H1 (cell line): ENCODE measurements at places on chromosomes 7 and 10. TPM values are rescaled to one million over a fixed set of nuclear protein-coding genes. Genes with fewer than 3 reads are reported as not detected.

GRCh38 chr10:80498833-80499741 lies 38.6 kb upstream of the SH2D4B start:
- H3K4me3 ChIP-seq: no peak overlapping the region
- H3K36me3 ChIP-seq: no peaks in the 10 kb centered on the region
- H3K27ac ChIP-seq: no peak overlapping the region
- H3K27me3 ChIP-seq: no peaks in the 10 kb centered on the region
- no peak for DNase-seq
- peaks cover 21% of the 10 kb centered on the region for H3K4me1 ChIP-seq

DNA sequence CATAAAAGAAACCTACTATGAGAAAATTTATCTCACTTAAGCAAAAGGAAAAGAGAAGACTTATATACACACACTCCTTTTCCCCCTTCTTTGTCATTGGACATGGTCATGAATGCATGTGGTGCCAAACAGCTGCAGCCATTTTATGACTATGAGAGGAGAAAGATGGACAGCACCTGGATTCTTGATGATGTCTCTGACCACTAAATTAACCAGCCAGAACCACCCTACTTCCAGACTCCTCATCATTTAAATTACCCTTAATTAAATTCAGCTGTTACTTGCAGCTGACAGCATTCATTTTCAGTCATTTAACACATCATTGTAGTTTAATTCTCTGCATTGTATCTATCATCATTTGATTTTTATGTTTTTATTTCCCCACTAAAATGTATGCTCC lies 379.0 kb upstream of the HPS1 start:
- H3K27me3 ChIP-seq: no peaks in the 10 kb centered on the region
- DNase-seq: no peak
- no peak overlapping the region for H3K27ac ChIP-seq
- no peak overlapping the region for H3K4me3 ChIP-seq
- H3K4me1 ChIP-seq: no peaks in the 10 kb centered on the region
- no peaks in the 10 kb centered on the region for H3K36me3 ChIP-seq

- no peaks in the 10 kb centered on the region for H3K4me1 ChIP-seq
- no peak for DNase-seq
- no peaks in the 10 kb centered on the region for H3K36me3 ChIP-seq
- no peak overlapping the region for H3K27ac ChIP-seq
- H3K4me3 ChIP-seq: peak overlapping the region; percentile 71
- peaks cover 2% of the 10 kb centered on the region for H3K27me3 ChIP-seq
Measured at GRCh38 chr7:139777133-139777891, 486 bp downstream of the HIPK2 start.

DNA sequence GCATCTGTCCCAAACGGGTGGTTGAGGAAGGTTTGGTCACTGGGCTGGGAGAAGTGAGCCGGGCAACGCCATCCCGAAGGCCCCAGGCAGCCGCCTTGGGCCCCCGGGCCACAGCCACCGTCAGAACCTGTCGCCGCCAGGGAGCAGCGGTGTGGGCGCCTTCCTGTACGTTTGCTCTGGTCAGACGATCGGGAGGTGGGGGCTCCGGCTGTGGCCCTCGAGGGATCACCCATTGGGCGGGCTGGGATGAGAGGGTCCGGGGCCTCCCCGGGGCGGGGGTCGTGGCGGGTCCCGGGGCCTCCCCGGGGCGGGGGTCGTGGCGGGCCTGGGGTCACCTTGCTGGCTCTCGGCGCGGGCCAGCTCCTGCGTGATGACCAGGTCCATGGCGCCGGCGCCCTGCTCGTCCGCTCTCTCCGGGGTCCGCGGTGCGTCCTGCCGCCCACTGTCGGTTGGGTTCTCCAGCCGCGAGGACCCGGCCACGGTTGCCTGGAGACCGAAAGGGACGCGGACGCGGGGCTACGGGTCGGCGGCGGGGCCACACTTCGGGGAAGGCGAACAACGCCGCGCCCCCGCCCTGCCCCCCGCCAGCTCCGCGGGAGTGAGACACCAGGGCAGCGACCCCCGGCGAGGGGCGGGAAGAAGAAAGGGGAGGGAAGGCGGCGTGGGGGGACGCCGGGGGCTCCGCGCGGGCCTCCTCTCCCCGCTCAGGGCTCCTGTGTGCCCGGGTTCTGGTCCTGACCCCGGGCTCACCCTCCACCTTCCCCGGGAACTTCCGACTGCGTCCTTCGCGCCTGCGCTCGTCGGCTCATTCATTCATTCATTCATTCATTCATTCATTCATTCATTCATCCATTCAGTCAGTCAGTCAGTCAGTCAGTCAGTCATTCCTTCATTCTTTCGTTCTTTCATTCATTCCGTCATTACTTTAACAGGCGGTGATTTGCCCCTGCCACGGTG lies at the start of gene CFAP46:
Gene CFAP46 (minus strand): TSS at position 470 of the 957 bp plus-strand sequence. CDS start 86 bp downstream, at position 384.
- H3K27ac ChIP-seq: no peak within 1 kb of the TSS
- H3K27me3 ChIP-seq: peaks cover 5% of the 10 kb centered on the region; the same call in 1 of the 2 replicates
- peak within 1 kb of the TSS; percentile 21 for H3K4me3 ChIP-seq
- H3K36me3 ChIP-seq: no peaks in the 10 kb centered on the region

GRCh38 chr7:27151931-27152815 lies at the start of gene HOXA3:
HOXA3 (minus strand) TSS chr7:27152583; CDS start chr7:27110640, 41,943 bp downstream.
- no peak within 1 kb of the TSS for H3K27ac ChIP-seq
- no peak for DNase-seq
- no peaks in the 10 kb centered on the region for H3K4me1 ChIP-seq
- no peaks in the 10 kb centered on the region for H3K36me3 ChIP-seq
- no peak within 1 kb of the TSS for H3K4me3 ChIP-seq

DNA sequence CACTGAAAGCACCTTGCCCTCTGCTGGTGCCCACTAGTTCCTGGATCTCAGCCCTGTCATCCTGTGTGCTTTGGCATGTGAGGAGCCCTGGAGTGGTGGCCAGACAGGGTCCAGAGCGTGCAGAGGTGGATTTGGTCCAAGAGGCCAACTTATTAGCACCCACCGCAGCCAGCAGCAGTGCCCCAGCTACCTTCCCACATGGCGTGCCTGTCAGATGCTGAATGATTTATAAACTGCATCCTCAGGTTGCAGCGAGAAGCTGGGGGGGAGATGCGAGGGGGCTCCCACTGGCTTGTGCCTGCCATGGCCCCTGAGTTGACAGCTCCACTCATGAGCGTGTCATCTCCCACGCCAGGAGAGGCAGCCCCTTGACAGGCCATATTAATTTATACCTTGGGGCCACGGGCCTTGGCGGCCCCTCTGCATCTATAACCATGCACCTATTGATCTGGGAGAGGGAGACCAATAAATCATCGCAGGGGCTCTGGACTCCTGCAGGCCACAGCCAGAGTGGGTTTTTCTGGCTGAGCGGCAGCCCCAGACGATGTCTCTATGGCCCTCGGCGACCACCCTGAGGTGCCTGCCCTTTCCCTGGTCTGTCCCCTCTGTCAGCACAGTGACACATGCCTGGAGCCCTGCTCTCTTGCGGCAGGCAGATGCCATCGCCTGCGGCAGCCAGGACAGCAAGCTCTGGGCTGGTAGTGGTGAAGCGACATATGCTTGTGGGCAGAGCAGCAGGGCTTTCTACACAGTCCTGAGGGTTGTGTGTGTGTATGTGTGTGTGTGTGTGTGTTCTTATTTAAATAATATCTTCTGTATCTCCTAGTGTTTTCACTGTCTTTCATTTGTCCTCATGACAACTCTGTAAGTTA lies 120.8 kb downstream of the CDH23 start:
- H3K27me3 ChIP-seq: no peaks in the 10 kb centered on the region; the same call in 1 of the 2 replicates
- no peak overlapping the region for H3K4me3 ChIP-seq
- H3K4me1 ChIP-seq: no peaks in the 10 kb centered on the region
- DNase-seq: no peak
- no peaks in the 10 kb centered on the region for H3K36me3 ChIP-seq

The ATP6V1F gene
- 104 TPM in 2 replicates for total RNA-seq

GRCh38 chr10:48514255-48514654 lies 90.6 kb downstream of the ARHGAP22 start:
- no peak overlapping the region for H3K4me3 ChIP-seq
- no peak overlapping the region for H3K27ac ChIP-seq
- H3K36me3 ChIP-seq: no peaks in the 10 kb centered on the region
- H3K27me3 ChIP-seq: no peaks in the 10 kb centered on the region
- no peak for DNase-seq
- H3K4me1 ChIP-seq: no peaks in the 10 kb centered on the region

DNA sequence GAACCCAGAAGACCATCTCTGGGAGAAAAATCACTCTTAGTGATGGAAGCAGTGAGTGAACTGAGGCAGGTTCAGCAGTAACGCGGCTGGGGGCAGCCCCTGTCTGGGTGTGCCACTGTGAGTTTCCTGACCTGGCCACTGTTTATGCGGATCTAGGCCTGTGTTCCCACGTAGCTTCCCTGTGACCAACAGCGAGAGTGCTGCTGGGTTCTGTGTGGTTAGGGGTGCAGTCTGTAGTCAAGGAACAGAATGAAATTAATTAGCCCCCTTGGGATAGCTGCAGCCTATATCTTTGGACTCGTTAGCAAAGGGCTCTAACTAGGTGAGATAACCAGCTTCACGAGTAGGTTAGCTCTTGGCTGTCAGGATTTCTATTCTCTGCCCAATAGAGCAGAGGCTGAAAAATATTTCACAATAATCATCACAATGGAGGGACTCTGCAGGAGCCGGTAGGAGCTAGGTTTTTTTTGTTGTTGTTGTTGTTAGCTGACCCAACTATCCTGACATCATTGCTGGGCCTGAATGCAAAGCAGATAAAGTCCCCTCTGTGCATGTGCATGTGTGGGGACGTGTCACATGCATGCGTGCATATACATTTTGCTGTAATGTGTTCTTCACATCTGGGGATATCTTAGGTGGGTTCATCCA lies 164.9 kb downstream of the TMEM178B start:
- DNase-seq: no peak
- no peaks in the 10 kb centered on the region for H3K36me3 ChIP-seq
- H3K4me3 ChIP-seq: no peak overlapping the region
- H3K4me1 ChIP-seq: peaks cover 5% of the 10 kb centered on the region
- H3K27me3 ChIP-seq: no peaks in the 10 kb centered on the region
- no peak overlapping the region for H3K27ac ChIP-seq

- no peak for DNase-seq
- H3K36me3 ChIP-seq: no peaks in the 10 kb centered on the region
- H3K4me3 ChIP-seq: no peak overlapping the region
- H3K4me1 ChIP-seq: no peaks in the 10 kb centered on the region
- H3K27me3 ChIP-seq: no peaks in the 10 kb centered on the region
- no peak overlapping the region for H3K27ac ChIP-seq
Measured at GRCh38 chr10:12063483-12063818, 5.3 kb upstream of the DHTKD1 start.

GRCh38 chr7:96952974-96953391 lies 52.4 kb upstream of the DLX6 start:
- no peak overlapping the region for H3K4me3 ChIP-seq
- no peak for DNase-seq
- H3K36me3 ChIP-seq: no peaks in the 10 kb centered on the region
- H3K4me1 ChIP-seq: no peaks in the 10 kb centered on the region

DNA sequence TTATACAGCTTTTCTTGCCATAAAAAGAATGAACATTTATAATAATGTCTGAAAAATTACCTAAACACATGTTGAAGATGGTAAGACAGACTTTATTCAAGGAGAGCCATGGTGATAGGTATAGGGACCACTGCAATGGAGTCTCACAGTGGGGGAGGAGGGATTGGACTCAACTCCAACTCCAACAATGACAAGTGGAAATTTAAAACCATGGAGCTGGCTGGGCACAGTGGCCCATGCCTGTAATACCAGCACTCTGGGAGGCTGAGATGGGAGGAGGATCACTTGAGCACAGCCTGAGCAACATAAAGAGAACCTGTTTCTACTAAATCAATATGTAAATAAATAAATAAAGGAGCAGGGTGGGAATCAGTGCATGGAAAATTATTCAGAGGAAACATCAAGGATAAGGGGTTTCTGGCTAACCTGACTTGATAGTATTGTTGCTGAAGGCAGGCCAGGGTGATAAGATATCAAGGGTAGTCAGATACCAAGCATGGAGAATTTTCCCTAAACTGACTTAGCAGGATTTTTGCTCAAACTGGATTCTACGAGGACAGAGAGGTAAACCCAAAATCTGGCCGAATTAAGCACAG lies 19.5 kb upstream of the MICU1 start:
- H3K4me3 ChIP-seq: no peak overlapping the region
- H3K4me1 ChIP-seq: no peaks in the 10 kb centered on the region
- H3K27ac ChIP-seq: no peak overlapping the region
- DNase-seq: no peak
- H3K27me3 ChIP-seq: no peaks in the 10 kb centered on the region

- H3K27me3 ChIP-seq: no peaks in the 10 kb centered on the region
- no peaks in the 10 kb centered on the region for H3K36me3 ChIP-seq
- no peaks in the 10 kb centered on the region for H3K4me1 ChIP-seq
- no peak overlapping the region for H3K27ac ChIP-seq
- no peak overlapping the region for H3K4me3 ChIP-seq
Measured at GRCh38 chr10:80870282-80870681, 332.6 kb downstream of the SH2D4B start.

GRCh38 chr10:6648894-6649720 lies 69.0 kb upstream of the PRKCQ start:
- no peak overlapping the region for H3K27ac ChIP-seq
- no peaks in the 10 kb centered on the region for H3K27me3 ChIP-seq
- DNase-seq: no peak
- peaks cover 12% of the 10 kb centered on the region for H3K4me1 ChIP-seq
- no peaks in the 10 kb centered on the region for H3K36me3 ChIP-seq

DNA sequence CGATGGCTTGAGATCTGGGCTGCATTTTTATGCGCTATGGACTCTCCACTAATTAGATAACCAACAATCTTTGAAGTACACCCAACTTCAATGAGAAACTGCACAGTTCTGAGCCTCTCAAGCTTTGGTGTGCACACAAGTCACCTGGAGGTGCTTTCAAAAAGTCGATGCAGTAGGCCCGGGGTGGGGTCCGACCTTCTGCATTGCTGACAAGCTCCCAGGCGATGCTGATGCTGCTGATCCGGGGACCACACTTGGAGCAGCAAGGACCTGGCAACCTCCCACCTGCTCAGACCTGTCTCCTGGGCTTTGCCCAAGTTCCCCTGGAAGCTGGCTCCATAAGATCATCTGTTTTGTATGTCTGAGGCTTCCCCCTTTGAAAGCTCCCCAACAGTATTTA lies 10.7 kb downstream of the KIAA1549 start:
- H3K4me3 ChIP-seq: no peak overlapping the region
- H3K27me3 ChIP-seq: no peaks in the 10 kb centered on the region; the same call in 1 of the 2 replicates
- H3K36me3 ChIP-seq: no peaks in the 10 kb centered on the region
- no peak overlapping the region for H3K27ac ChIP-seq
- DNase-seq: no peak

DNA sequence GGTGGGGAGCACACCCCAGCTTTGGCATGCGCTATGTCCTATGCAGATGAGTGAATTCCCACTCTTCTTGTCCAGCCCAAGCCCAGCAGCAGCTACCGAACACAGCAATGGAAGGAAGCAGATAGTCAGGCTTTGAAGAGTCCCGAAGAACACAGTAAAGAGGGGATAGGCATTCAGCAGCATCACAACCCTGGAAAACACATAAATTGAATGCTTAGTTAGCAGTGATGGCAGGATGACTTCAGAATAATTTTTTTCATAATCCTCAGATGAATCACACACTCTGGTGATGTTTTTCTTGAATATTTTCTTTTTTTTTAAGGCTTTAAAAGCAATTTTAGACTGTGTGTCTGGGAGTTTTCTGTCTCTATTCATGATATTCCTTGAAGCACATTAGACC lies 95.8 kb downstream of the CFAP58 start:
- no peaks in the 10 kb centered on the region for H3K27me3 ChIP-seq
- H3K36me3 ChIP-seq: no peaks in the 10 kb centered on the region
- no peak overlapping the region for H3K27ac ChIP-seq
- H3K4me1 ChIP-seq: no peaks in the 10 kb centered on the region
- no peak overlapping the region for H3K4me3 ChIP-seq

The IRF5 gene
- total RNA-seq: 0.28 and 0.75 TPM in 2 replicates

The ABCB1 gene
- total RNA-seq: 0.88 and 1.2 TPM in 2 replicates

GRCh38 chr7:98569691-98570337 lies 47.3 kb upstream of the NPTX2 start:
- no peak overlapping the region for H3K27ac ChIP-seq
- H3K4me1 ChIP-seq: no peaks in the 10 kb centered on the region
- no peaks in the 10 kb centered on the region for H3K27me3 ChIP-seq
- H3K36me3 ChIP-seq: no peaks in the 10 kb centered on the region
- H3K4me3 ChIP-seq: no peak overlapping the region
- DNase-seq: no peak
